SW480 (cell line): ENCODE measurements at places on chromosomes 11 and 22.
A peak's percentile ranks its signal among the peaks of the same experiment; 100 is the strongest.

- no peak for DNase-seq
These were observed 22.5 kb downstream of the RCN1 start for GRCh38 chr11:32113200-32113919.

DNA sequence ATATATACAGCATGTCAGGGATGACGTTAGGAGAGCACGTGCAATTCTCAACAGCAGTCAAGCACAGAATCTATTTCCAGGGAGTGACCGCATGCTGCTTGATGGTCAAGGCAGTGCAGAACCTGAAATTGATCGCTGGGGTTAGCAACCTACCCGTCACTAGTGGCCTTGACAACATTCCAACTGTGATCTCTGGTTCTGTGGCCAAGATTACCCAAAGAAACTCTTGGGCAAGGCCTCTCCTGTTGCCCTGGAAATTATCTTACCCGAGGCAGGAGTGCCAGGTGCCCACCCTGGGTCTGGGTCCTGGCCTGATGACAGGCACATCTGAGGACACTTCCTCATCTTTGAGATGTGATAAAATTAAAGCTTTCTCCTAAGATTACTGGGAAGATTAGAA lies 2.2 kb downstream of the TM7SF2 start:
- no peak for DNase-seq

- no peak for DNase-seq
These were observed 8.3 kb downstream of the PRR5L start for GRCh38 chr11:36304351-36304750.

DNA sequence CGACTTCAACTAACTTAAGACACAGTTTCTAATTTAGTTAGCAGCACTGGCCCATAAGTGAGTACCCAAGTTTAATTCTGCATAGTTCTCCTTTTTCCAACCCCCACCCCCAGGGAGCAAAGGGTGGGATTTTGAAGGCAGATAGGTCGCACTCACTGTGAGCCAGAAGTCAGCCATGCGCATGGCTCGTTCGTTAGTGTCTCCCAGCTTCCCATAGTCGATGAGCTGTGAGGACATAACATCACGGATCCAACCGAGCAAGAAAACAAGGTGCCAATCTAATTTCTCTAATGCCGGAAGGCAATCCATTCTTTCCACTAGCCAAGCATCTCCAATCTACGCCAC lies 577 bp downstream of the MRPL17 start:
- no peak for DNase-seq

DNA sequence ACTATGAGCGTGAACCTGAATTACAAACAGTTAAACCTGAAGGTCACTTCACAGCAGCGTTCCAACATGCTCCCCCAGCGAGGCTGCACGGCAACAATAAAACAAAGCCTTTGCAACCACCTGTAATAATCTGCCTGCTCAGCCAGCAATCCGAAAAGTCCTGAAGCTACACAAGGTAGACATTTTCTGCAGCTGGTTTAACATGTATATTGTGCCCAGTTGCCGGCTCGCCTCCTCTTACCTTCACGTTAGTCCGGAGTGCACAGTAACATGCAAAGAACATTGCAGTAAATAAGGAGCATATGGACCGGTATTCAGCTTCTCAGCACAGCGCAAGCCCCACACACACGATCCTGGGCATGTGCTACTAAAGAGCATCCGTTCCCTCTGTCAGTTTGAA lies 704.3 kb downstream of the DLG2 start:
- DNase-seq: no peak

GRCh38 chr11:71265559-71266092 lies 13.2 kb upstream of the SHANK2 start:
- DNase-seq: no peak

GRCh38 chr11:62151737-62152102 lies 27.9 kb downstream of the INCENP start:
- DNase-seq: no peak

GRCh38 chr11:35103366-35104208 lies 35.4 kb upstream of the CD44 start:
- peak; percentile 39 for DNase-seq

GRCh38 chr11:66291706-66292542 lies at the start of gene TMEM151A:
Gene TMEM151A, plus strand, starts transcription at chr11:66291894. Its CDS starts 120 bp downstream, at chr11:66292014.
- DNase-seq: no peak

DNA sequence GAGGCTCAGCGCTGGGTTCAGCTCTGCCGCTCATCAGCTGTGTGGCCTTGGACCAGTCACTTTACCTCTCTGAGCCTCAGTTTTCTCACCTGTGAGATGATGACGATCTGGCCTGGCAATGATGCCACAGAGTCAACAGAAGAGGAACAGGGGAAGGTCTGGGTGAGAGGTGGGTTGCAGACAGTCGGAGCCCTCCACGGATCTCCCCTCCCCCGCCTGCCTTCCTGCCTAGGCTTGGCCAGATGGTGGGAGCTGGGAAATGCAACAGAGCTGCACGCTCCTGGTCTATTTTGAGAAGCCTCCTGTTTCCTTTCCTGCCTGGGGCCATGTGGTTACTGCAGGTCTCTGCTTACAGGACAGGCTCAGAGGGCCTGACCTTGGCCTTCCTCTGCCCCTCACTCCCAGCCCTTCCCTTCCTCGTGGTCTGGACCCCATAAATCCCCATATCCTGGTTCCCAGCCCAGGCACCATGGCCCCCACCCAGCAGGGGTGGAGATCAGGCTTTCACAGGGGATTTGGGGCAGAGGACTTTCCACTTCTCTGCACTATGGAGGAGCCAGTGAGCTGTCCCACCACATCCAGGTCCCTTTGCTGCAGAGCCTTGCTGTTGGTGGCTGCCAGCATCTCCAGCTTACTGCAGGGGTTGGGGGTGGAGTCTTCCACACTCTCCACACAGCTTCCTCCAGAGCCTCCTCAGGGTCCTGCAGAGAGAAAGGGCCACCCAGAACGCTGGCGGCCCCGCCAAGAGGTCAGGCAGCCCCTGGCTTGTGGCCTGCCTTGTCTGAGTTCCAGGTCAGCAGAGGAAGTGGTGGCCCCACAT lies 46.9 kb downstream of the C11orf96 start:
- no peak for DNase-seq

- DNase-seq: no peak
These were observed 115.7 kb downstream of the WNT7B start for GRCh38 chr22:45861259-45861658.

GRCh38 chr22:48919187-48919590 lies 908.5 kb downstream of the BRD1 start:
- DNase-seq: no peak

- DNase-seq: peak; percentile 94
These were observed 4.2 kb downstream of the MYRF start for GRCh38 chr11:61756452-61757212.

- DNase-seq: no peak
These were observed 667.0 kb downstream of the NTM start for GRCh38 chr11:132037467-132037862.

GRCh38 chr11:134632347-134633119 lies 220.5 kb upstream of the B3GAT1 start:
- DNase-seq: no peak

- no peak for DNase-seq
These were observed 388.2 kb downstream of the DLG2 start for GRCh38 chr11:85238906-85239305.

DNA sequence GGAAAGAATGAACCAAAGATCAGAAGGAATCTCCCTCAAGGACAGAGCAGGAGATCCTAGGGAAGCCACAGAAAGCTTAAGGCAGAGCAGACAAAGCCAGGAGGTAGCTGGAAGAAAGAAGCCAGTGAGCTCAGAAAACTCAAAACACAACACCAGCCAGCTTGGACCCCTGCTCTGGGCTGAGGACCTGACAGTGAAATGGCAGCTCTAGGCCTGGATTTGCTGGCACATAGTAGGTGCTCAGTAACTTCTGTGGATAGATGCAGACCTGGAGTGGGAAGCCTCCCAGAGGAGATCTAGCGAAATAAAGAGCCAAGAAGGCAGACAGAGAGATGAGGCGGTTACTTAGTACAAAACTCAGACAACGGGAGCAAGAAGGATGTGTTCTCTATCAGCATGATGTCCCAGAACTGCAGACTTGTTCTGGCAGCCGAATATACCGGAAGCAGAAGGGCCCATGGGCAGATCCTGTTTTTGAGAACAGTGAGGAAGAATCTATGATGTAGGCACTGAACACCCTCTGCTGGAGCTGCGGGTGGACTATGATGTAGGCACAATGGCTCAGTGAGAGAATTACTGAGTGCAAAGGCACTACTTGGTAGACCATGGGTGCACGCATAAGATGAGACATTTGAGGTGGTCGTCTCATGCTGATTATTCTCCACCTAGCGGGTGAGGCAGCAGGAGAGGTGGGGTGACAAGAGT lies 4.8 kb downstream of the ROBO4 start:
- no peak for DNase-seq

DNA sequence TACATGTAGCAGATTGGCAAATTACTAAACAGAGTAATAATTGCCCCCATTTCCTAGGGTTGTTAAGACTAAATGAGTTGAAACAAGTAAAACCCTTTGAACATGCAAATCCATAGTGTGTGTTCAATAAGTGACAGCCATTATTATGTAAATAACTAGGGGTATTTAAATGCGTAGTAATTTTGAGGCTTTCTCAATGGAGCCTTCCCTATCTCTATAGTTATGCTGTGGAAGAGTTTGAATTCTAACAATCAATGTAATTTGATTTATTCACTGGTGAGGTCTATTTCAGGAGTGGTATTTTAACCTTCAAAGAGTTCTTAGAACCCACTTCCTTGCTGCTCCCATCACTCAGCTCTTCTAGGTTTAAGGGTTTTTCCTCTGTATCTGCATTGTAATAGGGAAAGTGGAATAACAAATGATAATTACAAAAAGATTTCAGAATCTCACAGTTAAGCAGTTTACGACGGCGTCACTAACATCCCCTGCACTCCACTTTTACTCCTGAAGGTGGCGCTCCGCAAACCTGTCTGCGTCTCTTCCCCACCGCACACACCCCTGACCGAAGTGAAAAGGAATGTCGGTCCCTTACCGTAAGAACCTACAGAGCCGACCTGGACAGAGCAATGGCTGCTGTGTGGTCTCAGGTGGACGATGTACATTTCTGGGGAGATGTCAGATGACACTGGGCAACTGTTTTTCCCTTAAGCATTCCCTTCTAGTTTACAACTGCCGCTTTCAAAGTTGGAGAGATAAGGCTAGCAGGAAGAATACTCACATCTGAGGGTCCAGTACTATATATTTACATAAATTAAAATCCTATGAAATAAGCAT lies 80.8 kb downstream of the ZC3H12C start:
- peak; percentile 22 for DNase-seq

DNA sequence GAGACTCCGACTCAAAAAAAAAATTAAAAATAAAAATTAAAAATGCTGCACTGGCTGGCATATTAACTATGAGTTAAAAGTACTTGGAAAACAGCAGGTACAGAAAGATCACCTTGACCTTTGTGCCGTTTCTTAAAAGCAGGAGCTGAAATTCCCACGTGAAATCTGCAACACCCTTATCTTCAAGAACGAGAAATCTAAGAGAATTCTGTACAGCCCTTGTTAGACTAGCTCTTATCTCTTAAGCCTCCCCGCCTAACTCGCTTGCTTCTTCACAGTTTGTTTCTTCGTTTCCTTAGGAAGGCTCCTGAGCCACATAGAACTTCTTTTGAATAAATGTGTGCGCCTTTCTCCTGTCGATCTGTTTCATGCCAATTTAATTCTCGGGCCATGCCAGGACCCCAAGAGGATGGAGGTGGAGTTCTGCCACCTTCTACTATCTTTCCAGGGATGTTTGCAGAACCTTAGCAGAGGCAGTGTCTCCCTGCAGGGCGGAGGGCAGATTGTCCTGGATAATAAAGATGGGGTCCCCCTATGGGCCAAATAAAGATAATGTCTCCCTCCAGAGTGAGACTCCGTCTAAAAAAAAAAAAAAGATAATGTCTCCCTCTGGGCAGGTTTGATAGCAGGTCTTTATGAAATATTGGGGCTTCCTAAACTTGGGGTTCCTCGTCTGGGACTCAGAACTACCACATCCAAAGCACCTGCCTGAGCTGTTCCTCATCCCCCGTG lies 27.4 kb upstream of the SYT8 start:
- no peak for DNase-seq

- DNase-seq: no peak
These were observed 4.2 kb downstream of the SLC17A6 start for GRCh38 chr11:22342211-22343031.

DNA sequence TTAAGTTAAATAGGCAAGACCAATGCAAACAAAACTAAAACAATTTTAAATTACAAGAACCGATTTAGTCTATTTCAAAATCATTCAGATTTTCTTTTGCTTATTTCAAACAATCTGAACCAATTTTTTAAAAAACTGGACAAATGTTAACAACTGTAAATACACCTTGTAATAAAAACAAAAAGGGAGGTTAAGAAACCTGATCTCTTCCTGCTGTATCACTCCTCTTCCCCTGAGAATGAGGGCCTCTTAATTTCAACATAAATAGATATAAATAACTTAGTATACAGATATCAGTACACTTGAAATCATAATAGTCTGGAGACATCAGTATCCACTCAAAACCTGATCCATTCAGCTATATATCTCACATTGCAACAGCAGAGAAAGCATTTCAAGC lies 346.6 kb downstream of the TTC28 start:
- DNase-seq: no peak

DNA sequence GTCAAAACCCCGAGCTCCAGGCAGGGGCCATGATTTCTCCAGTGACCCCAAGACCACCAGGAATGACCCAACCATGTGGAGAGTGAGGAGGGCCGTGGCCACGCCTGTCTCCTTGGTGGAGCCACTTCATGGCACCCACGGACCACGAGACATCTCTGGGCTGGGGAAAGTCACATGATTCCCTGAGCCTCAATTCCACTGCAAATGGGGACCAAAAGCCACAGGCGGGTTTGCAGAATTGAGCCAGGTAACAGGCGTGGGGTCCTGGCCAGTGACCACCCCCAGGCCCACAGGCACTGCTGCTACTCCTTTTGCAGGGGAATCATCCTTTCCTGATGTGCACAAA lies 178.9 kb downstream of the CTTN start:
- no peak for DNase-seq

- no peak for DNase-seq
These were observed 43.4 kb downstream of the APOL5 start for GRCh38 chr22:35761037-35761436.

DNA sequence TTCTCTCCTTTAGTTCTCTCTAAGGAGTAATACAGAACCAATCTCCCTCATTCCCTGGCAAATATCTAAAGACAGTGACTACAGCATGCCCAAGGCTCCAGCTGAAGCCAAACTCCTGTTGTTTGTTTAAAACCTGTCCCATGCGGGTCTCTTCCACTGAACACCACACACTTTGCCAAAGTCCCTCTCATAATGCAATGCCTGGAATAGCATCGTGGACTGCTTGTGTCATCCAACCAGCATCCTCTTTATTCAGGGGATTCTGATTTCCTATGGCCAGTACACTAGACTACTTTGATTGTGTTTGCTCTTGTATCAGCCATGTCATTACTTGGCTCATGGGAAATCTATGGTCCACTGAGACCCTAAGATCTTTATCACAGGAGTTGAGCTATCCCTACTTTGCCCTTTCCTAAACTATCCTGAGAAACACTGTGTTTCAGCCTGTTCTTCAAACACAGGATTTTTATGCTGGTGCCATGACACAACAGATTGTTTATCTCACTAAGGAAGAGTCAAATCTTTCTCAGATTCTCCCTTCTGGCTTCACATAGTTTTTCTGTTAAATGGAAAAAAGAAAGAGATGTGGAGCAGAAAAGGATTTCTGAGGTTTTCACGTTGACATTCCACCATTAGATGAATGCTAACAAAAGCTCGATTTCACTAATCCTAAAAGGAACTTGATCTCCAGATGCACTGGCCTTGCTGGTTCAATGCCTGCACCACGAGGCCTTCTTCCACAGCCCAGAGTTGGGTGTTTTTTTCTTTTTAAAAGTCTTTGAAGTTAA lies 15.9 kb upstream of the IRAG1 start:
- no peak for DNase-seq
